Activated naive CD4-positive, alpha-beta T cell treated with anti-CD3 and anti-CD28 coated beads for 36 hours (primary cell): ENCODE measurements at places on chromosomes 2 and 18.
A peak's percentile ranks its signal among the peaks of the same experiment; 100 is the strongest.

- no peak for DNase-seq
These were observed 101.6 kb upstream of the DAPL1 start for GRCh38 chr2:158693476-158693875.

GRCh38 chr2:5839550-5839949 is 147.4 kb downstream of the SOX11 start:
- no peak for DNase-seq

GRCh38 chr2:160043265-160043664 is 19.1 kb downstream of the PLA2R1 start:
- DNase-seq = no peak

DNA sequence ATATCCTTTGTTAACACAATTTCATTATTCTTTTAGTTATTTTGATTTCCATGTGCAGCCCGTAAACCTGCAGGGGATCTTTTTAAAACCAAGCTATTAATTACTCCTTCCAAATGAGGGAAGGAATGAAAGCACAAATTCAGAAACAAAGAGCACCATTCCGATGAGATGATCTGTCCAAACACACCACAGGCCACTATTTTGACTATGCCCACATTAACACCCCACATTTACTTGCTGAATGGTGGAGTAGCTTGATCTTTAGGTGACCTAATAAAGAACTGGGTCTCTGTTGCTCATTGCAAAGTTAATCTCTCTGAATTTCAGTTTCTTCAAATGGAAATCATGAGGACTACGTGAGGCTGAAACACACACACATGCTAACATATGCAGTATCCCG is 218.0 kb downstream of the IRS1 start:
- DNase-seq = no peak

DNA sequence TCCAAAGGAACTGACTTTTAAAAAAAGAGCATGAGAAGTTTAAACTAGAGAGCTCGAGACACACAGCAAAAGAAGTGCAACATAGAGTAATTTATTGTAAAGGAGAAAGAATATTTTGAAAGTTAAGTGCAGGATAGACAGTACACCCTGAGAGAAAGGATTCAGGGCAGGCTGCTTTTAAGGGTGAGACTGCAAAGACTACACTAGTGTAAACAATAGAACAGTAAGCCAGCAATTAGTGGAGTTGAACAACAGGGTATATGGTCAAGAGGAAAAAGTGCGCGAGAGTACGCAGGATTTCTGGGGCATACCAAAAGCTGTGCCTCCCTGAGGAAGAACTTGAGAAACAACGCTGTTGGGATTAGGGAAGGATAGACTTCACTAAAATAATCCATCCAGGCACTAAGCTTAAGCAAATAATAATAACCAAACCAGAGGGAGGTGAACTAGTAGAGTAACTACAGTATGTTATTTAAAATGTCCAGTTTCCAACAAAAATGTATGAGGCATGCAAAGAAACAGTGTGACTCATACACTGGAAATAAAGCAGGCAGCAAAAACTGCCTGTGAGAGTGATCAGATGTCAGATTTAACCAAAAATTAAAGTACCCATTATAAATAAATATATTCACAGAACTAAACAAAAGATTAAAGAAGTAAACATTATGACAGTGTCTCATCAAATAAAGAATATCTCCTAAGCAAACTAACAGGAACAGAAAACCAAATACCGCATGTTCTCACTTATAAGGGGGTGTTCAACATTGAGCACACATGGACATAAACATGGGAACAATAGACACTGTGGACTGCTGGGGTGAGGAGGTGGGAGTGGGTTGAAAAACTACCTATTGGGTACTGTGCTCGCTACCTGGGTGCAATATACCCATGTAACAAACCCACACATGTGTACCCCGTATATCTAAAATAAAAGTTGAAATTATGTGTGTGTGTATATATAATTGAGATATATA is 40.5 kb upstream of the EMILIN2 start:
- no peak for DNase-seq

DNA sequence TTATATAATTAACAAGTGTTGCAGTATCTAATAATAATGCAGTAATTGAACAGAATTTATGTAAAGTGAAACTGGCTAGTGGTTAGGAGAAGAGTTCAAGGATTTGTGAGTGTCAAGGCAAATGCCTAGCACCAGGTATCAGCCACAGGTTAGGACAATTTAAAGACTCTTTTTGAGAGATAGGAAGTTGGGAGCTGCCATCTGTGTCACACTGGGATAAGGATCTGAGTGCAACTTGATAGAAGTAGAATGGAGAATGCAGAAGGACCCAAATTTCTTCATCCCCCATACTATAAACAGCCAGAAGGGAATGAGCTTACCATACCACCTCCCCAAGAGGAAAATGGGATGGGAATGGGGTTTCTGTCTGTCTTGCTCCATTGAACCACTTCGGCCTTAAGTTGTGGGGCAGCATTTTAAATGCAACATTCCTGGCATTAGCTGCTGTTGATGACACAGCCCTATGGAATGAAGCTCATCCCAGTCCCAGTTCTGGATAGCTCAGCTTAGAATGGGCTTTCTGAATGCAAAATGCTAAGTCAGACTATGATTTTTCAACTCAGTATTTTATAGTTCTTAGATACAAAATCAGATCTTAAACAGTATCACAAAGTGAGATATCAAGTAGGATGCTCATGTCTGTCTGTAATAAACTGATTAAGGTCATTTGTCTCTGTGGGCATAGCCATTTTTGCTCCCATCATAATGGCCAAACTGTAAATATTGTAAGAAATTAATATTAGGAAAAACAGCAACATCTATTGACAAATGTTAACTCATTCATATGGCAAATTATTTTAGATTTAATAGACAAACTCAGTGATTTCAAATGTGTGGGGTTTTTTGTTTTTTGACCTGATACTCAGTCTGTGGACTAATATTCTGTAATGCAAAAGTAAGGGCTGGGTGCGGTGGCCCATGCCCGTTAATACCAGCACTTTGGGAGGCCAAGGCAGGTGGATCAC is 44.0 kb downstream of the GPR155 start:
- DNase-seq = no peak

DNA sequence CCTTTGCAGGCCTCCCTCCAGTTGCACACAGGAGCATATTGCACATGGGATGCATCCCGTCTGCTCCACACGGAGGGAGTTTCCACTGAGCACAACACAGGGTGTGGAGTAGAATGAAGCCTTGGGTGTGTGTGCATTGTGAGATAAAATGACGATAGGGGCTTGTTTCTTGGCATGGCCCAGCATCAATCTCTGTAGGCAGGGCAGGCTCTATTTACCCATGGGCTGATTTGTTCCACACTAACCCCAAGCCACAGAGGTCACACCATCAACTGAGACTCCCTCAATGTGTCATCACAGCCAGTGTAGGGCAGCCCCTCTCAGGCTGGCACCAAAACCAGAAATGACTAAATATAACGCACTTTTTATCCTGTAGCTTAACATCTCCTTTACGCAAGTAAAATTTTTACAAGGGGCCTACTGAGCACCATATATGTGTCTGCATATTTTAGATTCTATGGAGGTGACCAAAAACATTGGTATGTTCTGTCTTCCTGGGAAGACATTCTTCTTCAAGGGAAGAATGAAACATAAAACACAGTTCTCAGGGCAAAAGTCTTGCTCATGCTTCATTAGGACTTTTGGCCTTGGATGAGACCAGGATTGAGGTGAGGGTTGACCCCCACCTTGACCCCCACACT is 2.7 kb upstream of the GKN1 start:
- peak; percentile 8 for DNase-seq

GRCh38 chr2:151361674-151362370 is 4.4 kb downstream of the TNFAIP6 start:
- no peak for DNase-seq

DNA sequence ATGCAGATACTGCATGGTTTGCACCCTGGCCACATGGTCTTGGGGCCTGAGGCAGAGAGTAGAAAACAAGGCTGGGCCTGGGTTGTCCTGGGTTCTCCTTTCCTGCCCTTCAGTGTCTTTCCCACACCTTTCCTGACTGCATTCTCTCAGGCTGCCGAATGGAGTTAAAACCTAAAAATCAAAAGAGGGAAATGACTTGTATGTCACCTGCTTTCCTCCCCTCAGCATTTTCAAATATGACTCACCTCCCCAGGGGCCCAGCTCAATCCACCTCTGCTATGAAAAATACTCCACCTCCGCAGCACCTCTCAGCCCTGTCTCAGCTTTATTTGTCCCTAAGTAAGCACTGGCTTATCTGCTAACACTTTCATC is 457.8 kb upstream of the MEX3C start:
- no peak for DNase-seq

DNA sequence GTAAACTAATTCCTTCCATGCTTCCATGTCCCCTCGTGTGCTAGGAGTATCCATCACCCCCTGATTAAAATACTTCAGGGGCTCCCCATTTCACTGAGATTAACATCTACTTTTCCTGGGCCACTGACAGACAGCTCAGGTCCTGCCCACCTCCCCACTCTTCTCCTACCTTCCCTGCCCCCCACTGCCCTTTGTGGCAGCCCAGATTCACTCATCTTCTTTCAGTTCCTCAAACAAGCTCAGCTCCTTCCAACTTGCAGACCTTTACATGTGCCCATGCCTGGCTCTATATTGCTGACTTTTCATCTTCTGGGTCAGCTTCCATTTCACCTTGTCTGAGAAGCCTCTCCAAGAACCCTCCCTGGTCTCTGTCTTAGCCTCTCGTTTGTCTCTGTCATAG is 12.0 kb downstream of the RUFY4 start:
- no peak for DNase-seq

DNA sequence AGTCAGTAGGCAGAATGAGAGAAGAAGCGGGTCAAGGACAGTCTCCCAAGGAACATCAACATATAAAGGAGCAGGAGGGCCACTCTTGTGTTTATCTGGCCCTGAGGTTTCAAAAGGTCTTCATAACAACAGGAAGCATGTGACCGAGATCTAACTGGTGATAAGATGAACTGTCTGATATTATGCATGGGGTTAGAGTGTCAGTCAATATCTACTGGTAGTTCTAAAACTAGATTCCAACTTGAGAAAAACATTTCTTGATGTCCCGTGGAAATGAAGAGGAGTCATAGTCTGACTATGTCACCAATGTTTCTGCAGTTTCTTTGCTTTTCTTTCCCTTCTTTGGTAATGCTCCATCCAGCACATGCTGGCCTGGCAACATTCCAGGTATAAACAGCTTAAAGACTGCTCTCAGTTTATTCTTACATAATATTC is 77.5 kb upstream of the ITPRID2 start:
- no peak for DNase-seq

GRCh38 chr2:241859436-241860183 is 916 bp upstream of the PDCD1 start:
- DNase-seq = peak; percentile 86

GRCh38 chr2:121409388-121409787 is 121.3 kb upstream of the RNU4ATAC start:
- no peak for DNase-seq

- peak; percentile 46 for DNase-seq
These were observed 27.4 kb downstream of the HPCAL1 start for GRCh38 chr2:10329880-10330699.

DNA sequence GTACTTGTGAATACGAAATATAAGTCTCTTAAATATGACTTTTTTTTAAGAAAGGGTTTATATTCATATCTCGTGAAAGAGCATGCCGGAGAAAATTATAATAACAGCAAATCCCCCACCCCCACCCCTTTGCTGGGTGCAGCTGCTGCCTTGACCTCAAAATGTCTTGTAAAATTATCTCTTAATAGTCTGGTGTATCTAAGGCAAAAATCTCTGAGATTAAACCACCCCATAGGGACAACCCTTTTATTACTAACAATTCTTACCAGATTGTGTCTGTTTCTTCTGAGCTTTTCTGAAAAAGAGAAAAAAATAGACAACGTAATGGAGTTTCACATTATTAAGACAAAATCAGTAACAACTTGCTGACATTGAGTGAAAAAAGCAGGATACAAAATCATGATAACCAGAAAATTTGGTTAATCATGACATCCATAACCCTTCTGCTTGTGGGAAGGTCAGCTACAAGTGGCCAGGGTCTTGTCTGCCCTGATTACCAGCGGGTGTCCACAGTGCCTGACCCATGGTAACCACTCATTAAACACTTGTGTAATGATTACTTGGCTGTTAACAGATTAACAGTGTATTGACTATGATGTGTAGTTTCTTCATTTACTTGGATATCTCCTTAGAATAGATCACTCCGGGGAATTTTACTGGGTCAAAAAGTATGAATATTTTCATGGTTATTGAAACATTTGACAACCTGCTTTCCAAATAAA is 1.5 kb downstream of the STRADB start:
- DNase-seq = no peak

GRCh38 chr2:33321236-33321771 is 155.1 kb upstream of the RASGRP3 start:
- DNase-seq = peak; percentile 29

DNA sequence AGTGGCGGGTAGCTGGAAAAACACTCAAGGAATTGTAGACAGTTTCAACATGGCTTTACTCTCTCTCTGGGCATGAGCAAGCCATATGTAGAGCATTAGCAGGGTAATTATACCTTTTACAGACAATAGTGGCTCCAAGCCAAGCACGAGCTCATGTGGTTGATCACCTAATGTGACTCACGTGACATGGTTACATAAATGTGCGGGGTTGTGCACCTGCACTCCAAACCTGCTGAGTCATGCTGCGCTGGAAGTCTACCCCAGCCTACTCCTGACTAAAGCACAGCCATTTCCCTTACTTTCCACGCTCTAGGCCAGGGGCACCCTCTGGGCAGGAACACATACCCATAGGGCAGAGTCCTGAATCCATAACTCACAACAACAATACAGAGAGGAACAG is 232.8 kb downstream of the MBD5 start:
- DNase-seq = no peak

DNA sequence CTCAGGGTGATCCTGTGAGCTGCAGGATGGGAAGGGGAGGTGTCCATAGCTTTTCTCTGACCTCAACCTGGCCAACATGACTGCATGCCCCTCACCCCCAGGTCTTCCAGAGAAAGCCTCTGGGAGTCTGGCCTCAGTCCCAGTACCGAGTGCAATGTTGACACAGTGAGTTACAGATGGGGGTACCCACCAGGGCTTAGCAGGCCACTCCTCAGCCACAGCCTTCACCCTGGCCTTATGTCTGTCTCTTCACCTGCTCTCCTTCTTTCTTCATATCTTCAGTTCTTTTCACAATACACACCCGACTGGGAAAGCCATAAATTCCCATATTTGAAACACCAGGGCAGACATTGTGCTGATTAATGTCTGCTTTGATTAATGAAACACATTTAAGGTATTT is 33.5 kb downstream of the AOX1 start:
- DNase-seq = no peak

GRCh38 chr2:18245375-18245774 is 315.1 kb downstream of the RDH14 start:
- no peak for DNase-seq

DNA sequence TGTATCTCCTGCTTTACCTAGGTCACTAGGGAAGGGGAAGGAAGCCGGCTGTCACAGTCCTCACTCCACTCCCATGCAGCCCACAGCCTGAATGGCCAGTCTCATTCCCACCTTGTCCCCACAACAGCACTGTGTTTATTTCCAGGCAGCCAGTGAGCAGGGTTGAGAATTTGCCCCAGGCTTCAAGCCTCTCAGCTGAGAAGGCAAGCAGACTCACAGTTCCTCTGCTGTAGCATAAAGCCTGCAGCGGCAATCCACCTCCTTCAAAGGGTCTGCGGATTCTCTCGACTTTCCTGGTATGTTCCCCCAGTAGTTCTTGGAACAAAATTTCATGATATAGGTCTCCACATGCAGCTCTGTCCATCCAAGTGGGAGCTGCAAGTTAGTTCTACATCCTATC is 262.9 kb upstream of the GULP1 start:
- no peak for DNase-seq
